ENCODE measurements at places on chromosomes 1 and 21. TPM values are rescaled to one million over a fixed set of nuclear protein-coding genes. Genes with fewer than 3 reads are reported as not detected.

RNU1-1 gene
- total RNA-seq: 5,329 TPM

LCE1E gene
- not detected for total RNA-seq

CD5L gene
- not detected for total RNA-seq

B3GALT2 gene
- 1.3 TPM for total RNA-seq

OR2L3 gene
- not detected for total RNA-seq

CFHR1 gene
- 0.28 TPM for total RNA-seq

MYCL gene
- 2.8 TPM for total RNA-seq

C1orf226 gene
- 0.85 TPM for total RNA-seq

LMX1A gene
- total RNA-seq: not detected

PFDN2 gene
- total RNA-seq: 65.2 TPM

PRMT6 gene
- 15.2 TPM for total RNA-seq

POFUT2 gene
- total RNA-seq: 39.1 TPM

RORC gene
- total RNA-seq: not detected

TNN gene
- not detected for total RNA-seq

CDC20 gene
- total RNA-seq: 35.3 TPM

TCP10L gene
- 0.09 TPM for total RNA-seq

TRAF3IP3 gene
- not detected for total RNA-seq

C1orf185 gene
- not detected for total RNA-seq

TMEM269 gene
- total RNA-seq: not detected

RERE gene
- total RNA-seq: 39.5 TPM

DSCAM gene
- not detected for total RNA-seq

SLC30A10 gene
- not detected for total RNA-seq

CD1C gene
- total RNA-seq: not detected

CHIA gene
- total RNA-seq: not detected

SYT6 gene
- not detected for total RNA-seq

RGS16 gene
- under 0.01 TPM for total RNA-seq

CR1 gene
- total RNA-seq: not detected

RTCA gene
- total RNA-seq: 38.0 TPM

PHACTR4 gene
- 7.1 TPM for total RNA-seq

CD164L2 gene
- not detected for total RNA-seq

SNX7 gene
- total RNA-seq: 47.0 TPM

FABP3 gene
- total RNA-seq: 0.18 TPM

CLIC6 gene
- not detected for total RNA-seq

AMY1A gene
- total RNA-seq: not detected

NEXN gene
- total RNA-seq: 6.8 TPM

SYT14 gene
- total RNA-seq: 0.09 TPM

GREM2 gene
- total RNA-seq: not detected

PAQR6 gene
- 0.27 TPM for total RNA-seq
